ENCODE measurements at places on chromosomes 12 and 14. TPM values are rescaled to one million over a fixed set of nuclear protein-coding genes. Genes with fewer than 3 reads are reported as not detected.

Gene SCN8A
- total RNA-seq, result 2.7 TPM

Gene KRT85
- total RNA-seq, result not detected

DNA sequence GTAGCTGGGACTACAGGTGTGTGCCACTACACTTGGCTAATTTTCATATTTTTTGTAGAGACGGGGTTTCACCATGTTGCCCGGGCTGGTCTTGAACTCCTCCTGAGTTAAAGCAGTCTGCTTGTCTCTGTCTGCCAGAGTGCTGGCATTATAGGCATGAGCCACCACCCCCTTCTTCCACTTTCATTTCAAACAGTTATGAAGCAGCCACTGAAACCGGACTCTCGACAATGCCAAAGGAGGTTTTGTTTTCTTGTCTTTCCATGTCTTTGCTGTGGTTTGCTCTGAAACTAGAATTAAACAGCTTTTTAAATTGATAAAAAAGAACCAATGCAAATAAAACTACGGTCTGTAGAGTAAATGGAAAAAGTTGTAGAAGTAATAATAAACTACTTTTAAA, 30.4 kb downstream of the RAP1B start:
- DNase-seq, result no peak

- DNase-seq, result no peak
These were observed 14.2 kb downstream of the HIP1R start for GRCh38 chr12:122849352-122850047.

DNA sequence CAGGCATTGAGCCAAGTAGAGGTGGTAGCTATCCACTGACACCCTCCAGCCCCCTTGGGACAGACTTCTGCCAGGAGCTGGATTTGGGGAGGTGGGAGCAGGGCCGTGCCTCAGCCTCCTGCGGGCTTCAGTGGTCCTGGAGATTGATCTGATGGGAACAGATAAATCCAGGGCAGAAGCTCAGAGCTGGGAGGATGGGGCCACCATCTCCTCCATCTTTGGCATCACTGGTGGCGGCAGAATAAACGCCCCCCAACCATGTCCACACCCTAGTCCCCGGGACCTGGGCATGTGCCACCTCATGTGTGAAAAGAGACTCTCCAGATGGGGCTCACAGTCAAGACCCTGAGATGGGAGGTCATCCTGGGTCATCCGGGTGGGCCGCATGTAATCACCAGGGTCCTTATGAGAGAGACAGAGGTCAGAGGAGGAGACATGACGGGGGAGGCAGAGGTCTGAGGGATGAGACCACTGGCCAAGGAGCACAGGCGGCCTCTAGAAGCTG, 209.6 kb upstream of the RTL1 start:
- no peak for DNase-seq

DNA sequence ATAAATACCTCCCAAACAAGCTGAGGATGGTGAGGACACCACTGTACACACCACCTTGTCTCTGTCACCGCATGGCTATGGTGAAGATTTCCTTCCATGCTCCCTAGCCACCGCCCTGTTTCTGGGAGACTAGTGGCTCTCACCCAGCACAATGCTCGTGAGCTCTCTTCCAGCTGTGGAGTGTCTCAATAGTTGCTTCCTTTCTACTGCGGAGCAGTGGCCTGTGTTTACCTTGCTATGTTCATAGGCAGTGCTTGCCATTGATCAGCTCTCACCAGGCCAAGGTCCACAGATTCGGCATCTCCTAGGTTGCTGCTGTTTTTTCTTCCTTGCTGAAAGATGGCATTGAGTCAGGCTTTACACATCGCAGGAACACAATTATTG, 313.6 kb upstream of the RTL1 start:
- DNase-seq, result peak; percentile 27

Measured in mesothelial cell of epicardium (in vitro differentiated cells).